Parietal lobe (tissue), 2 donors: ENCODE measurements at places on chromosomes 11 and 22. TPM values are rescaled to one million over a fixed set of nuclear protein-coding genes. Genes with fewer than 3 reads are reported as not detected.

Gene APOA4
- not detected for total RNA-seq

Gene DRD2
- 0.31 TPM for total RNA-seq

Gene SCO2
- total RNA-seq = 1.3 TPM

Gene ARCN1
- total RNA-seq = 65.4 TPM

Gene FGF19
- total RNA-seq = not detected

Gene SCGB1D2
- total RNA-seq = not detected

Gene TP53I11
- 63.5 TPM for total RNA-seq

Gene MS4A3
- total RNA-seq = not detected

Gene CRYBB3
- total RNA-seq = not detected

Gene PPME1
- 61.0 TPM for total RNA-seq

Gene EFEMP2
- total RNA-seq = 18.8 TPM

Gene SPI1
- total RNA-seq = 1.6 TPM

Gene SLC29A2
- total RNA-seq = 4.4 TPM

Gene LDHAL6A
- 0.94 TPM for total RNA-seq

Gene UVRAG
- total RNA-seq = 48.5 TPM

Gene TYR
- total RNA-seq = not detected

Gene ROM1
- total RNA-seq = 0.94 TPM

Gene TRAF6
- 22.5 TPM for total RNA-seq

Gene OR5J2
- total RNA-seq = not detected

Gene LRRC10B
- 2.5 TPM for total RNA-seq

Gene CNGA4
- total RNA-seq = 0.63 TPM

Gene ADORA2A
- total RNA-seq = 11.0 TPM

Gene PPP2R5B
- 27.9 TPM for total RNA-seq

Gene GSTT2B
- 1.9 TPM for total RNA-seq

Gene ZBTB16
- total RNA-seq = 21.3 TPM

Gene AQP11
- total RNA-seq = 6.6 TPM

Gene CCDC89
- total RNA-seq = 0.63 TPM

Gene FDXACB1
- 8.1 TPM for total RNA-seq

Gene ZNRF3
- 9.1 TPM for total RNA-seq

Gene RIMBP3B
- 0.63 TPM for total RNA-seq

Gene HPS5
- 86.7 TPM for total RNA-seq

Gene ACRV1
- total RNA-seq = 0.31 TPM

Gene OR5W2
- not detected for total RNA-seq

Gene MPPED2
- 137 TPM for total RNA-seq

Gene APOL5
- not detected for total RNA-seq

Gene CEP164
- 47.3 TPM for total RNA-seq
